Fibroblast of skin of left quadriceps (primary cell): ENCODE measurements at places on chromosomes 4 and X.

GRCh38 chrX:57134702-57135101, 2.5 kb downstream of the SPIN2A start:
- no peak for DNase-seq

GRCh38 chr4:788636-789297, 37.2 kb downstream of the CPLX1 start:
- no peak for DNase-seq

DNA sequence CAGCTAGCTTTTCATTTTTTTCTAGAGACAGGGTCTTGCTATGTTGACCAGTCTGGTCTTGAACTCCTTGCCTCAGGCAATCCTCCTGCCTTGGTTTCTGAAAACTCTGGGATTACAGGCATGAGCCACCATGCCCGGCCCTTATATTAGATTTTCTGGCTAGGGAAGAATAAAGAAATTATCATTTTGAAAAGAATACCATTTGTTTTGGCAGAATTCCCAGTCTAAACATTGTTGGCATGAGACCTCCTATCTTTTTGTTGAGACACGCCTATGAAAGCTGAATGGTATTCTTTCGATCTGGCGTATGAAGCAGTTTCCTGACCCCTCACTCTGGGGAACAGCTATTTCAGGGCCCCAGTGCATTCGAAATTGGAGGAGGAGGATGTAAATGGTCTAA, 107.0 kb downstream of the REPS2 start:
- no peak for DNase-seq

- no peak for DNase-seq
Observed at GRCh38 chrX:38960137-38960536, 158.9 kb downstream of the MID1IP1 start.

GRCh38 chr4:37040816-37041215, 203.7 kb upstream of the NWD2 start:
- DNase-seq = no peak

GRCh38 chrX:16654093-16654492, 4.1 kb downstream of the S100G start:
- DNase-seq = no peak

GRCh38 chrX:111634823-111635729, 45.9 kb upstream of the ALG13 start:
- DNase-seq = no peak

DNA sequence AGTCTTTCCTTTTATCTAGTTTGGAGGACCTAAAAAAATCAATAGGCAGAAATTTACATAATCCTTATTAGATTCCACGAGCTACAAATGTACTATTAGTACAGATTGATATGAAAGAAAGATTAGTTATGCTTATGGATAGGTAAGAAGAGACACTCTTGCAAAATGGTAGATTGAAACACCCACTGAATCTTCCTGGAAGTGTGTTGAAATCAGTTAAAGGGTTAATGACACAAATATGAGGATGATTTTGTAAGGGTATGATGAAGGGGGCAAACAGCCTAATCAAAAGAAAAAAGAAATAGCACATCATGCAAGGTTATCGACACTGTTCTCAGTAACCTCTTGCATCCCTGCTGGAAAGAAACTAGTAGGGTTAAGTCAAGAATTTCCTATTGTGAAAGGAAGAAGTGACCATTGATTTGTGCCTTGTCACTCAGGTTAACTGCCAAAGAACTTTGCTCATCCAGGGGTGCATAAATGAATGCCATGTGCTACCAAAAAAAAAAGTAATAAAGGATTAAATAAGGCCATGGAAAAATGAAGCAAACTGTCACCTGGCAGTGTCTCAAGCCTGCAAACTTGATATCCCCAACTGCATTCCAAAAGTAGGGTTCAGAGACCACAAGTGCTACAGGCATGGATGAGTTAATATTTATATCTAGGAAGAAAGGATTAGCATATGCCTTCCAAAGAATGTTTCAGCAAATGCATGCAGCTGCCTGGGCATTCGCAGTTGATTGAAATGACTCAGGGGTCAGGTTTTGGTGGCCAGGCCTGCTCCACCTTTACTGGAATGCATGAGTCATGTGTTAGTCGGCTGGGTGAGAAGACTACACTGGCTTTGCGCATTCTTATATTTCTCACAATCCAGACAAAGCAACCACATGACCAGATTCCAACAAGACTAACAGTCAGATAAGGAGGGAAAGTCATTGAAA, 78.3 kb upstream of the ATXN3L start:
- peak; percentile 98 for DNase-seq

- no peak for DNase-seq
Observed at GRCh38 chrX:145677109-145677817, 140.4 kb upstream of the SLITRK2 start.

- no peak for DNase-seq
Observed at GRCh38 chr4:98275145-98275544, 14.0 kb downstream of the RAP1GDS1 start.

- DNase-seq = no peak
Observed at GRCh38 chr4:69764311-69764710, 3.9 kb upstream of the SULT1B1 start.

DNA sequence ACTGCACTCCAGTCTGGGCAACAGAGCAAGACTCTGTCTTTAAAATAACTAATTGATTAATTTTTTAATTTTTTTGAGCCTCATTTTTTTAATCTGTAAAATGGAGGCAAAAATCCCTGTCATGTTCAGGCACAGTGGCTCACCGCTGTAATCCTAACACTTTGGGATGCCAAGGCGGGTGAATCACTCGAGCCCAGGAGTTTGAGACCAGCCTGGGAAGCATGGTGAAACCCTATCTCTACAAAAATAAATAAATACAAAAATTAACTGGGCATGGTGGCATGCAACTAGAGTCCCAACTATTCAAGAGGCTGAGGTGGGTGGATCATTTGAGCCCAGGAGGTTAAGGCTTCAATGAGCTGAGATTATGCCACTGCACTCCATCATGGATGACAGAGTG, 15.4 kb downstream of the AMTN start:
- no peak for DNase-seq

DNA sequence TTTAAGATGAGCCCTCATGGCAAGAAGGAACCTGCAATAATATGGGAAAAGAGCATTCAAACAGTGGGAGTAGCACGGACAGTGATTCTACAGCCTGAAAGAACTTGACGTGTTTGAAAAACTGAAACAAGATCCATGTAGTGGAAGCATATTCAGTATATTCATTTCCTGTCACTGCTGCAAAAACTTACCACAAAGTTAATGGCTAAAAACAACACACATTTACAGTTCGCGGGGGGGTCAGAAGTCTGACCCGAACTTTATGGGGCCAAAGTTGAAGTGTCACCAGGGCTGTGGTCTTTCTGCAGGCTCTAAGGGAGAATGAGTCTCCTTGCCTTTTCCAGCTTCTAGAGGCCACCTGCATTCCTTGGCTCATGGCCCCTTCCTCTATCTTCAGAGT, 52.6 kb upstream of the ARX start:
- no peak for DNase-seq

- DNase-seq = no peak
Observed at GRCh38 chrX:72276478-72276953, 532 bp downstream of the RPS4X start.

DNA sequence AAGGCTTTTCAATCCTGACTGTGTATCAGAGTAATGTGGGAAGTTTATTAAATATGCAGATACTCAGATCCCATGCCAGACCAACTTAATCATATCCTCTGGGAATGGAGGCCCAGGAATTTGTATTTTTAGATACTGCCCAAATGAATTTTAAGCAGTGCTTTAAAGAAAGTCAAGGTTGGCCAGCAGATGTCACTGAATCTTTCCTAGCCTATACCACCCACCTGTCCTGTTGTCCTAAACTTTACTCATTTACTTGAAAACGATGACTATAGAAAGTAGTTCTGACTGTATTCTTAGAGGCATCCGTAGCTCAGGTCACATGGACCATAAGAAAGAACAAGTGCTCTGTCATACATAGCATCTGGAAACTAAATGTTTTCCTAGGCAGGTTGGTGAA, 79.9 kb downstream of the AMOT start:
- no peak for DNase-seq

GRCh38 chr4:73740353-73740778, at the start of gene CXCL8:
CXCL8 (plus strand) TSS chr4:73740569; CDS start chr4:73740659, 90 bp downstream.
- peak; percentile 42 for DNase-seq

- DNase-seq = peak; percentile 79
Observed at GRCh38 chrX:128698573-128699181, 646.5 kb upstream of the ACTRT1 start.

DNA sequence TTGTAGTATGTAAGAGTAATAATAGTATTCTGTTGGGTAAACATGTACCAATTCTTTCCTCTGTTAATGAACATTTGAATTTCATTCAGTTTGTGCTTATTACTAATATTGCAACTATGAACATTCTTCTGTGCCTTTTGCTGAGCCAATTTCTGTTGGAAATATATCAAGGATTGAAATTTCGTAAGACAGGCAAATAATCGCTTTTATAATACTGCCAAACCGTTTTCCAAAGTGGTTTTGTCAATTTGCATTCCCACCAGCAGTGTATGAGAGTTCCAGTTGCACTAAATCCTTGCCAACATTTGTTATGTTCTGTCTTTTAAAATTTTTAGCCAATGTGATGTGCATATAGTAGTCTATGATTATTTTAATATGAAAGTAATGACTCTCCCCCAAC, 38.6 kb downstream of the MAGEB17 start:
- DNase-seq = no peak
